Stimulated activated CD4-positive, alpha-beta T cell treated with anti-CD3 and anti-CD28 coated beads, Interleukin-1b, Interleukin-23, amount 100 ng/mL, for 24 hours (primary cell): ENCODE measurements at places on chromosomes 12 and 14.

DNA sequence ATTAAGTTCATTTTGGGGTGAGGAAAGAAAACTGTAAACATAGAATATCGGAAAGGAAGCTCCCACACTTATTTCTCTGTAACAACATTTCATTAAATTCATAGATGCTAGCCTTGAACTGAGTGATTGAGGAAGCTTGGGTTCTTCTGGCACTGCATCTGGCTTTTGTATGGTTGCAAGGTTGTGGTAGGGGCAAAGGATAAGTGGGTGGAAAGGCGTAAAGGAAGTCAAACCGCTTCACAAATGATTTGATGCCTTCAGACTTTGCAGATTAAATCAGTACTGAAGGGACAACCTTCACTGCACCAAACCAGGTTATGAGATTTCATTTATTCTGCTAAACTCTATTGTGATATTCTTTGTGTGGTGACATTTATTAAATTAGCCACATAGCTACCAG is 28.1 kb upstream of the PAX9 start:
- DNase-seq = no peak

DNA sequence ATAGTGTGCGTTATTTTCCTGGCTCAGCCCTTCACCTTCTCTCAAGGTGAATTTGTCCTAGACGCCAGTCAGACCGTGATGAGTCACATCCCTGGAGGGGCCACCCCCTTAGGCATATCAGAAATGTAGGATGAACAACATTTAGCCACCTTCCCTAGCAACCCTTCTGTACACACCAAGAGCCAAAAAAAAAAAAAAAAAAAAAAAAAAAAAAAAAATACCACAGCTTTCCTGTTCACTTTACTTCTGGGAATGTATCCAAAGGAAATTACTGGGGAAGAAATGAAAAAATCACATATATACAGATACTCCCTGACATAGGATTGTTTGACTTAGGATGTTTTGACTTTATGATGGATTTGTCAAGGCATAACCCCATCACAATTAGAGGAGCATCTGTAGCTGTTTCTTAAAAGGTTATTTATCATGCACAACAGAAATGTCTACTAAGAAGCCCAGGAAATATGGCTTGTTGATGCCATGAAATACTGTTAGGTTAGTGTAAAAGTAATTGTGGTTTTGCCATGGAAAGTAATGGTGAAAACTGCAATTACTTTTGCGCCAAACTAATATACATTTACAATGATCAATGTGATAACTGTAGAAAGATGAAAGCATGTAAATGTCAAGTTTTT is 68.2 kb upstream of the BDKRB2 start:
- DNase-seq = no peak

DNA sequence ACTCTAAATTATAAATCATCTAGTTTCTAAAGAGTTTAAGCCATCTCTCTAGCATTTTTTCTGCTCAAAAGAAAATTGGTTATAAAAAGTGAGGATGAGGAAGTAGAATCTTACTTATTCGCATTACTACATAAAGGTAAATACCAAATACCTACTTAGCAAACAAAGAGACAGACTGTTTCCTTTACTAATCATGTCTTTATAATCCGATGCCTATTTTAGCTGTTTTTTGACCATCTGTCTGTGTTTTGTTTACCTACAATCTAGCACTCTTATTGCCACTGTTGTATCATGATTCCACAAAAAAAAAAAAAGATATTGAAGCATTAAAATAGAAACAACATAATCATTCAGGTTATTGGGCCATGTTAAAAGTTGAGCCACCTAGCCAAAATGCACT is 396.2 kb downstream of the PAWR start:
- no peak for DNase-seq

GRCh38 chr14:51228890-51229289 is 11.2 kb upstream of the TMX1 start:
- no peak for DNase-seq

- DNase-seq = no peak
Measured at GRCh38 chr12:75842090-75842489, 189.5 kb downstream of the PHLDA1 start.

- no peak for DNase-seq
Measured at GRCh38 chr12:76820888-76821482, 57.1 kb downstream of the ZDHHC17 start.

DNA sequence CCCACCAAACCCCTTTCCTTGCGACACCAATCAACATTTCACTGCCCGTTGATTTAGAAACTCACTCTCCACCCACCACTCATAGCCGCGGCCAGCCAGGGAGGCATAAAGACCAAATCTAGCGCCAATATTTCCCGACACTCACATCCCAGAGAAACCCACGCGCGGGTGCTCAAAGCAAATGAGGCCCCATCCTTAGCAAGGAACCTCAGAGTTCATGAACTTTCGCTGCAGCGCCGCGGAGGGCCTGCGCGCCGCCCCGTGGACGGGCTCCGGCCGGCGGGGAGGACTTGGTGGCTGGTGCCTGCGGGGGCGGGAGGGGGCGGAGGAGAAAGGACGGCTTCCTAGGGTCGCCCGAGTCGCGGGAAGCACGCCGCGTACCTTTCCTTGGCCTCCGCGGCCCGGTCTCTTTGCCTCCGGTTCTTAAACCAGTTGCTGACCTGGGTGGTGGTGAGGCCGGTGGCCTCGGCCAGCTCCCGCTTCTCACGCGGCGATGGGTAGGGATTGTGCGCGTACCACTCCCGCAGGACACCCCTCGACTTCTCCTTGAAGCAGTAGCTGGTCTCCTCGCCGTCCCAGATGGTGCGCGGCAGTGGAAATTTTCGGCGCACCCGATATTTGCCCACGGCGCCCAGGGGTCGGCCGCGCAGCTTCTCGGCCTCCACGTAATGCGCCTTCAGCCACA is 886 bp downstream of the SIX1 start:
- no peak for DNase-seq

DNA sequence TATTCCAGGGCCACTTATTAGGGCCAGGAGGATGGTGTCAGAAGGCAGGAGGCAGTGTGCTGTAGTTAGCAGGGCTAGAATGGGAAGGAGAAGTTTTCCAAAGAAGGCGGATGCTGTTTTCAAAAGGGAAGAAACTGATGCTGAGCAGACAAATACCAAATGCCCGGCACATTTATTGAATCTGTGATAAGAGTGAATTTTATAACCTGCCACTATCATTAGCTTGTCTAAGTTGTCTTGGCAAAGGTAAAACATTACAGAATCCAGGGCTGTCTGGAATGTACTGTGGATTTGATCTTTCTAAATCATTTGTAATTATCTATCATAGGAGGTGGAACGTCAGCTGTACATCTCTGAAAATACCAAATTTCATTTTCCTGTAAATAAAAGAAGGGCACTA is 40.8 kb downstream of the NDUFA12 start:
- DNase-seq = no peak

- no peak for DNase-seq
Measured at GRCh38 chr14:73773441-73774240, 59.5 kb upstream of the PNMA1 start.

DNA sequence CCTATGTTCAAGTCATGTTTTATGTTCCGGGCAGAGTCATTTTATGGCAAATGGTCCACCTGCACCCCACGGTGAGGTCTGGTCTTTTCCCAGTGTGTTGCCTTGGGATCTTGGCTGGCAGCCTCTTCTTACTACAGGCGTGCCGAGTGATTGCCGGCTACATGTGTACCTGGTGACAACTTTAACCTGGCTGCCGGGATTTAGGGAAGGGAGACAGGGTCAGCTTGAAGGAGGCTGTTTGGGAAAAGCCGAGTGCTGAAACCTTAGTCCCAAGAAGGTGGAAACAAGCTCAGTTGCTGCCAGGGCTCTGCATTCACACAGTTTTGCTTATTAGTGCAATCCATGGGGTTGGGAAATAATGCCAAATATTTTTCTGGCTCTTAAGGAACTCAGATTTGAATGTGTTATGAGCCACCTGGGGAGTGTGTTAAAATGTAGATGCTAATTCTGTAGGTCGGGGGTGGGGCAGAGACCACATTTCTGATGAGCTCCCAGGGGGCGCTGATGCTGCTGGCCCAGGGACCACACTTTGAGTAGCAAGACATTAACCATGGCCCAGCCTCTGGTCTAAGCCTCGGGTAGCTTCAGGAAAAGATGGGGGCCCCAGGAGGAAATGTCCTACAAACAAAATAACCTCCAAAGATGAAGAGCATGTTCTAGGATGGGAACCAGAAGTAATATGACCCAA is 179.6 kb downstream of the TBX5 start:
- DNase-seq = no peak

DNA sequence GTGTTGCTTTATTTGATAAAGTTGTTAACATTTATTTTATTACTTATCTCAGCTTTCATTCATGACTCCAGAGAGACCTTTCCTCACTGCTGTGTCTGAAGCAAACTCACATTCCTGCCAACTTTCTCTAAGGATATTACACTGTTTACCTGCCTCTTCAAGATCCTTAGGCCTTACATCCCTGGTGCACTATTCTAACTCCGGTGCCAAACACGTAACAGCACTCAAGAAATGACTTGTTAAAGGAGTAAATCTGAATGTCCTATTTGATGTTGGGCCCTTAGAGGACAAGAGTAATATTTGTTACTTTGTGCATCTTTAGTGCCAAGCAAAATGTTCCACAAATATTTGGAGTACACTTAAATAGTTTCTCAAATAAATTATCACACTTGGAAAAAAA is 324.1 kb upstream of the FLRT2 start:
- no peak for DNase-seq

DNA sequence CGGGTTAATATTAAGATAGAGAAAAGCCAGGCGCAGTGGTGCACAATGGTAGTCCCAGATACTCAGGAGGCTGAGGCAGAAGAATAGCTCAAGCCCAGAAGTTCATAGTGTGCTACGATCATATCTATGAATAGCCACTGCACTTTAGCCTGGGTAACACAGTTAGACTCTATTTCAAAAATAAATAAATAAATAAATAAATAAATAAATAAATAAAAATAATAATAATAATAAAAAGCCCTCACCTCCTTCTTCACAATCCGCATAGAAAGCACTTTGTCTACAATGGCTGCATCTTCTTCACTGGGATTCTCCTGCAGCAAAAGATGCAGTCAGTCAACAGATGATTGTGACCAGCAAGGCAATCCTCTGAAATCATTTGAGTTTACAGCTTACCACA is 31.5 kb upstream of the SUPT16H start:
- DNase-seq = no peak

GRCh38 chr14:102210421-102211042 is 70.8 kb downstream of the WDR20 start:
- no peak for DNase-seq

DNA sequence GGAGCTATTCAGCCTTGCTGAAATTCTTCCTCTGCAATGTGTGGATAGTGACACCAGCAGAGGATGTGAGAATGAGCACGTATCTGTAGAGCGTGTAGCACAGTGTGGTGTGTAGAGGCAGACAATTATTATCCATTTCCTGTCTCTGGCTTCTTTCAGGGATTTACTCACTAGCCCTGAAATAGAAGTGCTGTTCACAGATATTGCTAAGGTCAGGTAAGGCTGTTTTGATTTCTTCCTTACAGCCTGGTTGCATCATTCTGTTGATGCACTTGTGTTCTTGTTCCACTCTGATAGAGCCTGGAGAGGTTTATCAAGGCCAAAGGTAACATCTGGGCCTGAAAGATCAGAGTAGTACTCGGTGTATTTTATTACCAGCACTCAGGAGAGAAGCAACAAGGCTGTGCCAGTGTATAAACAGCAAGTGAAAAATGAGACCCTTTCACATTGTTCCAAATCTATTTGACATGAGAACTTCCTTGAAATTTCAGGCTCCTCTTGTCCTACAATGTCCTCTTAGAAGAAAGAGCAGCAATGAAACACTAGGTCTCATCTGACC is 16.7 kb downstream of the ARG2 start:
- DNase-seq = no peak

- no peak for DNase-seq
Measured at GRCh38 chr12:107891967-107892366, 117.5 kb downstream of the ASCL4 start.

DNA sequence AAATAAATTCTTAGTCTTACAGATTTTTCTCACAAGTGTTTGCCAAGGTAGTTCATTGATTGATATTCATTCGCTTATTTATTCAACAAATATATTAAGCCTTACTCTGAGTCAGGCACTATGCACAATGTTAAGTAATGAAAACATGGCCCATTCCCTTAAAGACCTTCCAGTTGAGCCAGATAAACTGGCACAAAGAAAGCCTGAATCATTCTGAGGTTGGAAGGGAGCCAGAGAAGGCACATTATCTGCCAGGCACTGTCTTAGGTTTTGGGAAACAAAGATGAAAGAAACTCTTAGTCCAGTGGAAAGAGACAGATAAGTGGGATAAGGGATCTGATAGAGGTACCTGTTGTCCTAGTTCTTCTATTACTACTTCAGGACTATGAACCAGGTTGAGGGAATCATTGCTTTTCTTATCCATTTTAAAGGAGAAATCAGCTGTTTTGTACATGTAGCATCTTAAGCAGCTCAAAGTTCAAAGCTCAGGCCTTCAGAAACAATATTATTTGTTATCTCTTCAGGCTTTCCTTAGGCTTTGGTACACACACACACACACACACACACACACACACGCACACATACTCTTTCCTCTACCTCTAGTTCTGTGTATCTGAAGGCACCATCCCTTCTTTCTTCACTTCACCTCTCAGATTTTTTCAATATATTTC is 27.0 kb downstream of the PDE6H start:
- no peak for DNase-seq

GRCh38 chr12:118058881-118059280 is 2.1 kb downstream of the WSB2 start:
- DNase-seq = no peak

- DNase-seq = no peak
Measured at GRCh38 chr12:121989276-121990113, 32.2 kb upstream of the BCL7A start.

- no peak for DNase-seq
Measured at GRCh38 chr12:3698218-3698974, 54.5 kb downstream of the CRACR2A start.

DNA sequence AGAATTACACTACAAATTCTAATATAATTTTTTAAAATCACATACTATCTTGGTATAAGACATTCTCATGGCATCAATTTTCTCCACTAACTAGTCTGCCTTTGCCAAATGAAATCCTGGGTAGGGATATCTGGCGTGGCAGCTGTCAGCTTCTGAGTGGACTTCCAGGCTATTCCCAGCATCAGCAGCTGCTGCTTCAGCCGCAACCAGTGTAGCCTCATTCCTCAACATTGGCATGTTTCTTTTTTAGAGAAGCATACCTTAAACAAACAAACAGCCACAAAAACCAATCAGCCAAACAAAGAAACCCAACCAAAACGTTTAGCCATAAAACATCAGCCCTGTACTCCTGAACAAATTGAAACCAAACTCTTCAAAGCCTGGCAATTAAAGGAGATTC is 235.8 kb downstream of the SSPN start:
- no peak for DNase-seq

GRCh38 chr14:68268197-68268596 is 448.6 kb downstream of the RAD51B start:
- no peak for DNase-seq

DNA sequence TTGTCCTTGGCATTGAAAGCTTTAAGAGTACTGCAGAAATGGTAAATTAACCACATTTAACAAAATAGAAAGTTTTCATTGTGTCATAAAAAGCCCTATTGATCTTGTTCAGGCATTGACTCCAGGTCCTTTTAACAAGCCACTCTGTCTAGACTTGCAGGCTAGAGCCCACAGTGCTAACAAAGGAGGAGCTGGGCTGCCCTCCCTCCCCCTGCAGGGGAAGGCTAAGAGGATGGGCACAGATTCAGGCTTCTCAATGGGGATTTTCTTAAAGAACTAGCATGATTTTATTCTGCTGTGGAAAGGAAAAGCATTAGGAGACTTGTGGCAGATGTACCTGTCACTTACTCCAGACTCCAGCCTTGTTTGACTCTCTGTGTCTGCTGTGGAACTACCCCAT is 463.6 kb downstream of the NRXN3 start:
- DNase-seq = no peak

GRCh38 chr12:89833337-89834252 is 125.0 kb upstream of the ATP2B1 start:
- DNase-seq = no peak
